ENCODE measurements at places on chromosomes 3 and 15. TPM values are rescaled to one million over a fixed set of nuclear protein-coding genes. Genes with fewer than 3 reads are reported as not detected.

DNA sequence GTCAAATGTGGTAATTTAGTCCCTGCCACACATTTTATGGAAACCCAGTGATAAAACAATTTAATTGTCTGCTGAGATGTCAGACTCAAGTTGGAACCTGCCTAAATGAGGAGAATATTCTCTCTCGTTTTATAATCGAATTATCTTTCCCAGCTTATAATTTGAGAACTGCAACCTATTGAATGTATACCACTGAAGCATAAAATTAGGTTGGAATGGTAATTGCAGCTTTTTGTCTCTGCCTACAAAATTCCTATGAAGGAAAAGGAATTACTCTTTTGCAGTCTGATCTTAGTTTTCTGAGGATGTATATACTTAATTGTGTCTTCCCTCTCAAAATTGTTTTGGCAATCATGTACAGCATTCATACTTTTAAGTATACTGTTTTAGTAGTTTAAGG lies 28.9 kb downstream of the RAD51 start:
- H3K27me3 ChIP-seq = no peaks in the 10 kb centered on the region
- no peaks in the 10 kb centered on the region for H3K4me1 ChIP-seq
- no peak overlapping the region for H3K27ac ChIP-seq
- no peak overlapping the region for H3K4me3 ChIP-seq
- DNase-seq = no peak
- no peaks in the 10 kb centered on the region for H3K36me3 ChIP-seq

The CYP8B1 gene
- not detected for total RNA-seq

DNA sequence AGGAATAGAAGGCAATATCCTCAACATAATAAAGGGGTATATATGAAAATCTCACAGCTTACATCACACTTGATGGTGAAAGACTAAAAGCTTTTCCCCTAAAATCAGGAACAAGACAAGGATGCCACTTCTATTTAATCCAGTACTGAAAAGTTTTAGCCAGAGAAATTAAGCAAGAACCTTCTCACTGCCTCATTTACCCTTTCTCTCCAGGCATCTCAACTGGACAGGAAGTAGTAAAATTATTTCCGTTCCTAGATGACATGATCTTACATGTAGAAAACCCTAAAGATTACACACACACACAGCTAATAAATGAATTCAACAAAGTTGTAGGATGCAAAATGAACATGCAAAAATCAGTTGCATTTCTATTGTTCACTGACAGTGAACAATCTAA lies 11.2 kb downstream of the SCAP start:
- peak; percentile 16 for DNase-seq

GRCh38 chr15:71391421-71392088 lies 276.3 kb downstream of the THSD4 start:
- H3K27me3 ChIP-seq = no peaks in the 10 kb centered on the region
- no peak overlapping the region for H3K27ac ChIP-seq
- no peak overlapping the region for H3K4me3 ChIP-seq
- no peak for DNase-seq
- no peaks in the 10 kb centered on the region for H3K36me3 ChIP-seq

The NR1I2 gene
- 0.06 TPM for total RNA-seq

DNA sequence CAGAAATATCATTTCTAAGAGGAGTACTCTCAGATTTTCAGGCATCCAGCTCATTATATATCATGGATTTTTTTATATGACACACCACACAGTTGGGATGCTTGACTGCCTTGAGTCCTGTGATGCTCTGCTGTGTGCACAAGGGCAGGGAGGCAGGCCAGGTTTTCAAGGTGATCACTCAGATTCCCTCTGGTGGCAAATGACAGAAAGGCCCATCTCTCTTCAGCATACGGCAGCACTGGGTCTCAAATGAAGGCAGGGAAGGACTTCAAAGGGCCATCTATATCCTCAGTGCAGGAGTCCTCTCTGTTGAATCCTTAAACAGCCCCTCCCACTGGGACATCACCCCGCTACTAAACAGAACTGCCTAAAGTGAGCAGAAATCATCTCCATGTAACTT lies 54.8 kb upstream of the MYO5C start:
- H3K27ac ChIP-seq = no peak overlapping the region
- peaks cover 11% of the 10 kb centered on the region for H3K4me1 ChIP-seq
- no peaks in the 10 kb centered on the region for H3K27me3 ChIP-seq
- H3K36me3 ChIP-seq = peaks cover 10% of the 10 kb centered on the region
- no peak for DNase-seq

GRCh38 chr3:89947337-89947954 lies 840.0 kb downstream of the EPHA3 start:
- H3K27me3 ChIP-seq = no peaks in the 10 kb centered on the region
- no peaks in the 10 kb centered on the region for H3K36me3 ChIP-seq
- no peak overlapping the region for H3K4me3 ChIP-seq
- H3K27ac ChIP-seq = no peak overlapping the region

The CX3CR1 gene
- 0.56 TPM for total RNA-seq

- H3K27me3 ChIP-seq = no peaks in the 10 kb centered on the region
- H3K4me3 ChIP-seq = no peak overlapping the region
- no peak for DNase-seq
- H3K4me1 ChIP-seq = no peaks in the 10 kb centered on the region
Observed at GRCh38 chr3:52155912-52156311, 1.7 kb upstream of the POC1A start.

The FEZF2 gene
- not detected for total RNA-seq

GRCh38 chr3:11470031-11470853 lies 173.5 kb downstream of the VGLL4 start:
- no peaks in the 10 kb centered on the region for H3K4me1 ChIP-seq
- H3K4me3 ChIP-seq = no peak overlapping the region
- DNase-seq = no peak
- H3K36me3 ChIP-seq = no peaks in the 10 kb centered on the region
- H3K27me3 ChIP-seq = no peaks in the 10 kb centered on the region

GRCh38 chr3:78610462-78611125 lies 1157.2 kb downstream of the ROBO1 start:
- peaks cover 20% of the 10 kb centered on the region for H3K36me3 ChIP-seq
- H3K4me3 ChIP-seq = no peak overlapping the region
- DNase-seq = no peak

GRCh38 chr15:73303636-73304035 lies 65.1 kb downstream of the HCN4 start:
- H3K27me3 ChIP-seq = no peaks in the 10 kb centered on the region
- H3K4me1 ChIP-seq = no peaks in the 10 kb centered on the region
- H3K27ac ChIP-seq = no peak overlapping the region
- no peak overlapping the region for H3K4me3 ChIP-seq
- no peak for DNase-seq
- H3K36me3 ChIP-seq = peaks cover 19% of the 10 kb centered on the region

DNA sequence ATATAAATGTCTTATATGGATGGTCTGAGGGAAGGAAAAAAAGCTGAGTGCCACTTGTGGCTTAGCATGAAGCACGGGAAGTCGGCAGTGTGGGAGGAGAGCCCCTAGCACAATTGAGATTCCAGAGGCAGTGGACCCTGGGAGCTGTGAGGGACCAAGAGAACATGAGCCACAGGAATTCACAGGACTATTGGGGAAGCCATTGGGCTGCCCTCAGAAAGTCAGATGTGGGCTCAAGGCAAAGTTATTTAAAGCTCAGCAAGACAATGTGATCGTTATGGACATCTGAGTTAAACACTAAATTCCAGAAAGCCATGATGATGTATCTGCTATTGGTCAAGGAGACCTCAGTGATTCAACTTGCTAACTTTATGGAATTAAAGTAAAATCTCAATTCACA lies 380.8 kb upstream of the IL12A start:
- no peak for DNase-seq
- H3K27ac ChIP-seq = no peak overlapping the region
- H3K27me3 ChIP-seq = no peaks in the 10 kb centered on the region
- no peaks in the 10 kb centered on the region for H3K36me3 ChIP-seq
- no peak overlapping the region for H3K4me3 ChIP-seq

All from cardiac muscle cell (in vitro differentiated cells and primary cell).